ENCODE measurements at places on chromosomes 13 and 19. TPM values are rescaled to one million over a fixed set of nuclear protein-coding genes. Genes with fewer than 3 reads are reported as not detected.
A peak's percentile ranks its signal among the peaks of the same experiment; 100 is the strongest.

DNA sequence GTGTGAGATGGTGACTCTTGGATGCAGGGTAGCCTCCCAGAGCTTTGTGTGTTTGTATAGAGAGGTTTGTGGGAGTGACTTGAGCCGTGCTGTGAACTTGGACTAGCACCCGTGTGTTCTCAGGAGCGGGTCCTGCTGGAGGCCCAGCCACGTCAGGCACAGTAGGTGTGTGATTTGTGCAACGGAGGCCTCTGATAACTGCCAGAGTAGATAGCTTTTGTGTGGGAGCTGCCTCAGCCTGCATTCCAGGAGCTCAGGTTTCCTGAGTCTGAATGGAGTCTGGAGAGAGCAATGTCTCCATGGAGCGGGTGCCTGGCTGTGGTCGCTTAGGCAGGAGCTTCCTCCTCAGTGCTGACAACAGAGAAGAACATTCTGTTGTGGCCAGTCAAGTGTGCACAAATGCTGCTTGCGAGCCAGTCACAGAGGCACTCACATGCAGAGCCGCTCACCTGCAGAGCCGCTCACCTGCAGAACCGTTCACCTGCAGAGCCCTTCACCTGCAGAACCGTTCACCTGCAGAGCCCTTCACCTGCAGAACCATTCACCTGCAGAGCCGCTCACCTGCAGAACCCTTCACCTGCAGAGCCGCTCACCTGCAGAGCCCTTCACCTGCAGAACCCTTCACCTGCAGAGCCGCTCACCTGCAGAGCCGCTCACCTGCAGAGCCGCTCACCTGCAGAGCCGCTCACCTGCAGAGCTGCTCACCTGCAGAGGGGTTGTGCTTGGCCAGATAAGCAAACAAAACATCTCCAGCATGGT is 32.6 kb downstream of the TFDP1 start:
- no peak overlapping the region for H3K27ac ChIP-seq
- H3K4me1 ChIP-seq, result no peaks in the 10 kb centered on the region
- no peak overlapping the region for H3K4me3 ChIP-seq
- DNase-seq, result no peak

GRCh38 chr19:11130824-11131455 is 24.6 kb downstream of the SPC24 start:
- peak; percentile 75 for DNase-seq
- peaks cover 2% of the 10 kb centered on the region for H3K4me1 ChIP-seq
- no peaks in the 10 kb centered on the region for H3K27me3 ChIP-seq
- no peak overlapping the region for H3K4me3 ChIP-seq

DNA sequence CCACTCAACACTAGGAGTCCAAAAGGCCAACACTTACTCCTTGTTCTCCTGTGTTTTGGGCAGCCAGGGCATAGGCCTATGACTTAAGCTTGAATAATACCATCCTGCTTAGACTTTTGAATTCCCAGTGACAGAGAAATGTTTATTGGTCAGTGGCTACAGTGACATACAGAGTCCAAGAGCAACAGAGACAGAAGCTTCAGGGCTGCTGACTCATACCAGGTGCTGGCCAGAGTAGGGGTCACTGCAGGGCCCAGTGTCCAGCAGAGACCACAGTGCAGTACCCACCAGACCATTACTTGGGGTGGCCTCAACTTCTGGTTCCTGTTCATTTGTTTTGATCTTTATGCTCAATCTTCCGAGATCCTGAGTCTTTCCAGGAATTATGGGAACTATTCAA is 6.0 kb upstream of the FREM2 start:
- H3K4me3 ChIP-seq, result no peak overlapping the region
- no peaks in the 10 kb centered on the region for H3K4me1 ChIP-seq
- H3K27me3 ChIP-seq, result peaks cover 14% of the 10 kb centered on the region

GRCh38 chr13:111881700-111882099 is 185.2 kb upstream of the SOX1 start:
- DNase-seq, result no peak
- H3K27me3 ChIP-seq, result no peaks in the 10 kb centered on the region
- no peaks in the 10 kb centered on the region for H3K36me3 ChIP-seq

DNA sequence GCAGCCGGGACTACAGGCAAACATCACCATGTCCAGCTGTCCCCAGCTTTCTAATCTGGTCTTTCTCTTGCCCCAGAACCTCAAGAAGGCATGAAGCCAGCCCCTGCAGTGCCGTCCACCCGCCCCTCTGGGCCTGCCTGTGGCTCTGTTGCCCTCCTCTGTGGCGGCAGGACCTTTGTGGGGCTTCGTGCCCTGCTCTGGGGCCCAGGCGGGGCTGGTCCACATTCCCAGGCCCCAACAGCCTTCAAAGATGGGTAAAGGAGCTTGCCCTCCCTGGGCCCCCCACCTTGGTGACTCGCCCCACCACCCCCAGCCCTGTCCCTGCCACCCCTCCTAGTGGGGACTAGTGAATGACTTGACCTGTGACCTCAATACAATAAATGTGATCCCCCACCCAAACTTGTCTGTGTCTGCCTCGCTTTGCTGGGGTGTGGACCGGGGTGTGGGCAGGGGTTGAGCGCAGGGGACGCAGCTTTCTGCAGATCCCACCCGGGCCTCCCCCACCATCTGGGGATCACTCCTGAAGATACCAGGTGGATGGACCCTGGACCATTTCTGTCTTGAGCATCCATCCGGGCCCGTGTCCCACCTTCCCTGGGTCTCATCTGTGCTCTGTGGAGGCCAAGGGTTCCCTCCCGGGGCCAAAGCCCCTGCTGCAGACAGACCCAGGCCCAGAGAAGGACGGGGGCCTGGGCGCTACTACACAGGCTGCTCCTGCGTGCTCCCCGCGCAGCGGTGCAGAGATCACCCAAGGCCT is 15.3 kb downstream of the PRKCSH start:
- H3K4me1 ChIP-seq, result no peaks in the 10 kb centered on the region
- no peak overlapping the region for H3K4me3 ChIP-seq
- peaks cover 7% of the 10 kb centered on the region for H3K36me3 ChIP-seq
- no peak for DNase-seq
- no peak overlapping the region for H3K27ac ChIP-seq
- H3K27me3 ChIP-seq, result no peaks in the 10 kb centered on the region

DNA sequence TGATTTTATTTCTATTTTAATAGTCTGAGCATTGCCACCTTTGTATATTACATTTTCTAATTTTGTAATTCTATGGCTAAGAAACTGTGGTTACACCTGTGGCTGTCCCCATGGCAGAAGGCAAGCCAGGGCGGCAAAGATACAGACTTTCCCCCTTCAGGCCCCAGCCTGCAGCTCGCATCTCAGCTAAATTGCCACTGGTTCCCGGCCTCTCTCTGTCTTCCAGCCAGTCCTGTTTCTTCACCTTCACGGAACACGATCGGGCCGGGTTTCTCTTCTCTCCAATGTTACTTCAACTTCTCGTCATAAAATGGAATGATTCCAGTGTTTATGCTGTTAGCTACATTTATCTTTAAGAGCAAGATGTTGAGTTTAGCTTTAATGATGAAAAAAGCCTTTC is 124.5 kb upstream of the ZNF507 start:
- H3K27me3 ChIP-seq, result peaks cover 41% of the 10 kb centered on the region
- no peaks in the 10 kb centered on the region for H3K36me3 ChIP-seq
- DNase-seq, result no peak
- no peak overlapping the region for H3K4me3 ChIP-seq
- H3K4me1 ChIP-seq, result peaks cover 7% of the 10 kb centered on the region
- no peak overlapping the region for H3K27ac ChIP-seq

GRCh38 chr13:102197193-102197592 is 204.7 kb downstream of the FGF14 start:
- H3K36me3 ChIP-seq, result no peaks in the 10 kb centered on the region
- peaks cover 9% of the 10 kb centered on the region for H3K4me1 ChIP-seq
- no peak overlapping the region for H3K27ac ChIP-seq
- H3K27me3 ChIP-seq, result no peaks in the 10 kb centered on the region

DNA sequence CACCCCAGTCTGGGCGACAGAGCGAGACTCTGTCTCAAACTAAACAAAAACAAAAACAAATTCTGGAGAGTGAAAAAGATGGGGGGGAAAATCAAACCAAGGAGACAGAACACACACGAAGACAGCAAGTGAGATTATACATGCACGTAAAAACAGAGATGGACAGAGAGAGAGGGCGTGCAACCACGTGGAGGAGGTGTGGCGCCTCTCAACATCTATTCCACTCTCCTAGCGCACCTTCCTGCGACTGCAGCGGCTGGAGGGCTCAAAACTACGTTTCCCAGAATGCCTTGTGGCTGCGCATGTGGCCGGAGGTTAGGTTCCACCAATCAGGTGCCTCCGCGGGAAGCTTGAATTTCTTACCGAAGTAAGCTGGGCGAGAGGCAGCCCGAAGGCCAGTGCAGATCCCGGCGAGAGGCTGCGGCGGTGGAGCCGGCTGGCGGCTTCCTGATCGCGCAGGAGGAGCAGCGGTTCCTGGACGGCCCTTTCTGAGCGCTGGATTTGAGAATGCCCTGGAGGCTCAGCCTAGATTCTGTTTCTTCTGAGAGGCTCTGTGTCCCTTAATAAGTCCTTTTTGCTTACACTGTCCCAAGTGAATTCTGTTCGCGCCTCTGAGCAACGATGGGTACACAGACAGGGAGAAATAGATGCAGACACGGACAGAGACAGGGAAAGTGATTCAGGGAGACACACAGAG is 13.1 kb upstream of the NANOS2 start:
- no peaks in the 10 kb centered on the region for H3K36me3 ChIP-seq
- DNase-seq, result peak; percentile 96
- peak overlapping the region; percentile 47 for H3K27ac ChIP-seq
- peaks cover 37% of the 10 kb centered on the region for H3K27me3 ChIP-seq
- H3K4me1 ChIP-seq, result peaks cover 15% of the 10 kb centered on the region

Gene TMEM38A
- total RNA-seq, result 0.88 TPM
